ENCODE measurements at places on chromosomes 4 and X.

DNA sequence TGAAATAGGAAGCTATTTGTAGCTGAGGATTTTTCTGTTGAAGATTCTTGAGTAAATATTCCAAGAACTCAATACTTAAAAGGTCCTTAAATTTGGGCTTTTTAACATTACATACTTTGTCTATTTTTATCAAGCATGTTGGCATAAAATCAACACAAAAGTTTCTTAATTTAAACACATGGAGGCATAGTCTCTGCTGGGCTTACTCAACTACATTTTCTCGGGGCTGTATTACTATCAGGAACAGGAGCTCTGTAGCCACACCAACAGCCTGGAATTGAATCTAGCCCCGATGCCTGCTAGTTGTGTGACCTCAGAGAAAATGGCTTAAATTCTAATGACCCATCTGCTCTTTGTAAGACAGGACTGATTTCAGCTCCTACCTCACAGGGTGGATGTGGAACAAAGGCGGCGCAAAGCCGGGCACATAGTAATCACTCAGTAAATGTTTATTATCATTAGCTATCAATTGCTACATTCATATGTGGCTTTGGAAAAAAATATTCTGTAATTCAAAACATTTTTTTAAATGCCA is 207.0 kb downstream of the NSUN7 start:
- H3K4me1 ChIP-seq, result no peaks in the 10 kb centered on the region
- no peak overlapping the region for H3K4me3 ChIP-seq
- no peaks in the 10 kb centered on the region for H3K27me3 ChIP-seq
- H3K27ac ChIP-seq, result no peak overlapping the region

- H3K27ac ChIP-seq, result no peak overlapping the region
- no peak for DNase-seq
- H3K36me3 ChIP-seq, result no peaks in the 10 kb centered on the region
- no peak overlapping the region for H3K4me3 ChIP-seq
- no peaks in the 10 kb centered on the region for H3K27me3 ChIP-seq
Measured at GRCh38 chr4:93313197-93313596, 515.4 kb upstream of the ATOH1 start.

DNA sequence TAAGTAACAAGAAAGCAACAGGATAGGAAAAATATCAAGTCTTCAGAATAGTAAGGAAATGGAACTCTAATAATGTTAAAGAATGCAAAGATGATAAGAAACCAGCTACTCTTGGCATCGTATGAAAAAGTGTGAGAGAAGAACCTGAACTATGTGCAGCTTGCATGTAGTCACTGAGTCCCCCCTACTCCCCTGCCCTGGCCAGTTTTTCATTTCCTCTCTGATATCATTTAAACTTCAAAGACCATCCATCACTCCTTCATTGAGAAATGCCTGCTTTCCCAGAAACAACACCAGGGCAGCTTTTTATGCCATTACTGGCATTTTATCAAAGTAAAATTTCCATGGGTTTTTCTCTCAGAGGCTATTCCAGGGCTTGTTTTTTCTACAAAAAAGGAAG is 28.1 kb downstream of the INPP4B start:
- no peak for DNase-seq
- no peaks in the 10 kb centered on the region for H3K4me1 ChIP-seq
- no peak overlapping the region for H3K27ac ChIP-seq
- no peak overlapping the region for H3K4me3 ChIP-seq
- H3K27me3 ChIP-seq, result no peaks in the 10 kb centered on the region

DNA sequence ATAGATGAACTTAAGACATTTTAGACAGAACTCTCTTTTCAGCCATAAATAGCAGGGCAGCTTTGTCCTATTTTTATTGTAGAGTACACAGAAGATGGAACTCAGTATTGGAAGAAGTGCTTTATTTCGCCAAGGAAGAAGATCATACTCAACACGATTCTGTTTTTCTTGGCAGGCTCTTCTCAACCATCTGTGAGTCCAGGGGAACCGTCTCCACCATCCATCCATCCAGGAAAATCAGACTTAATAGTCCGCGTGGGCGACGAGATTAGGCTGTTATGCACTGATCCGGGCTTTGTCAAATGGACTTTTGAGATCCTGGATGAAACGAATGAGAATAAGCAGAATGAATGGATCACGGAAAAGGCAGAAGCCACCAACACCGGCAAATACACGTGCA is 37.6 kb downstream of the KIT start:
- no peaks in the 10 kb centered on the region for H3K4me1 ChIP-seq
- no peak for DNase-seq
- no peaks in the 10 kb centered on the region for H3K27me3 ChIP-seq
- H3K4me3 ChIP-seq, result no peak overlapping the region
- H3K27ac ChIP-seq, result no peak overlapping the region
- no peaks in the 10 kb centered on the region for H3K36me3 ChIP-seq

DNA sequence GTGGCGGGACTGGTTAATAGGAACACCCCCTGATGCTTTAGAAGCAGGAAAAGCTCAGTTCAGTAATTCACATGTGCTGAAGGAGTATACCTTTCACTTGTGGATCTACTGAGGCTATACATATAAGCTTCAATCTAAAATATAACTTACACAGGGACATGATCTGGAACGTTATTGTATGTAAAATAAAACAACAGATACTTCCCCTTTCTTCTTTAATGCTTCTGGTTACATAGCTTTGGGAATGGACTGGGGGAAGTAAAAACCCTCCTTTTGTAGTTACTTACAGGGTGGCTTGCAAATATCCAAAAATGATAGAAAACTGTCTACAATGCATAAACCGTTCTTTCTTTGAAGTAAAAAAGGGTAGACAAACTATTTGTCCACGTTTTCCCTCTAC is 1.9 kb downstream of the FGG start:
- DNase-seq, result no peak
- no peaks in the 10 kb centered on the region for H3K27me3 ChIP-seq
- no peaks in the 10 kb centered on the region for H3K4me1 ChIP-seq
